ENCODE measurements at places on chromosomes 11 and 22.

DNA sequence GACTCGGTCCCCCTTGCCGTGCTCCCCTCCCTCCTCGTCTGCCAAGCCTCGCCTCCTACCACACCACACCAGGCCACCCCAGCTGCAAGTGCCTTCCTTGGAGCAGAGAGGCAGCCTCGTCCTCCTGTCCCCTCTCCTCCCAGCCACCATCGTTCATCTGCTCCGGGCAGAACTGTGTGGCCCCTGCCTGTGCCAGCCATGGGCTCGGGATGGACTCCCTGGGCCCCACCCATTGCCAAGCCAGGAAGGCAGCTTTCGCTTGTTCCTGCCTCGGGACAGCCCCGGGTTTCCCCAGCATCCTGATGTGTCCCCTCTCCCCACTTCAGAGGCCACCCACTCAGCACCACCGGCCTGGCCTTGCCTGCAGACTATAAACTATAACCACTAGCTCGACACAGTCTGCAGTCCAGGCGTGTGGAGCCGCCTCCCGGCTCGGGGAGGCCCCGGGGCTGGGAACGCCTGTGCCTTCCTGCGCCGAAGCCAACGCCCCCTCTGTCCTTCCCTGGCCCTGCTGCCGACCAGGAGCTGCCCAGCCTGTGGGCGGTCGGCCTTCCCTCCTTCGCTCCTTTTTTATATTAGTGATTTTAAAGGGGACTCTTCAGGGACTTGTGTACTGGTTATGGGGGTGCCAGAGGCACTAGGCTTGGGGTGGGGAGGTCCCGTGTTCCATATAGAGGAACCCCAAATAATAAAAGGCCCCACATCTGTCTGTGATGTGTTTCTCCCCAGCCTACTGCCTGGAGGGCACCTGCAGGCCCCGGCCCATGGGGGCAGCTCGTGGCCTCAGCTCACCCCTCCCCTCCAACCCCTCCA lies 29.8 kb downstream of the CAPN1 start:
- DNase-seq: no peak

DNA sequence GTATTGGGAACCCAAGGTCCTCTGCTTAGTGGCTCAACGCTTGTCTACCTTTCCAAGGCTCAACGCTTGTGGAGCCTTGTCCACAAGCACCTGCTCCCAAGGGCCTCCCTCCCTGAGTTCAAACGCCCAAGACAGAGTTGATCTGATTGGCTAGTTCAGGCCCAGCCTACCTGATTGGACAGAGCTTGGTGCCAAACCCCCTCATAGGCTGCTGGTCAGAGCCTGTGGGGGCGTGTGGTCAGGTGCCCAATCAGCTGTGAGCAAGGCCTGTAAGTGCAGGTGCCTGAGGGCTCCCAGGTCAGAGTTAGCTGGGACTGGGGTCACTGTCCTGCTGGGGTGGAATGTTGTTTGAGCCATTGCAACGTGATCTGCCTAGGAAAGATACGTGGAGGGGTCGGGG lies 16.9 kb upstream of the TMPRSS6 start:
- no peak for DNase-seq

DNA sequence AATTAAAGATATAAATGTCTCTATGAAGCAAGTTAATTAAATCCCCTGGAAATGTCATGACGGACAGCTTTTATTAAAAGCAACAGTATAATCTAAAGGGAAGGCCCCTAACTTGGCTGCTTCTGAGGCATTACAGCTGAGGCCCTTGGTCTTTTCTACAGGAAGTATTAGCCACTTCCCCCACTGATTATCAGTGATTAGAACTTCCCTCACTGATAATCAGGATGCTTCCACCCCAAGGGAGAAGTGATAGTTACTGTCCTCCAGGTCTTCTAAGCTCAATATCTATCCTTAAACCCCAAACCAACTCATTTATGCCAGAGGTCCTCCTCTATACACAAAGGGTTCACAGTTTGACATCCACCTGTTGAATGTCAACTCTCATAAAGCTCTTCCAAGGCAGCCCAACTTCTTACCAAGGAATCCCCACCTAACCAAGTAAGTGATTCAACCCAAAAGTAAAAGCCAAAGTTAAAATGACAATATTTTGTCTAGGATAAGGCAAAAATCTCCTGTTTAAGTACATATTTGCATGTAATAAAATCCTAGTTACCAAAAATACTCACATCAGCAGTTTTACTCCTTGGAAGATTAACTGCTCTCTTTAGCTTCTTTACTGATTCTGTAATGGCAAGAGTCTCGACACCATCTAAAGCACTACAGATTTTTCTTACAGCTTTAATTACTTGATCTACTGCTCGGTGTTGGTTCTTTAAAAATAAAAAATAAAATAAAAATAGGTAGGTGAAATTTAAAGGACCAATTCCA lies 58.6 kb upstream of the RPS13 start:
- DNase-seq: no peak

GRCh38 chr11:102047305-102047924 lies at the start of gene CFAP300:
TSS of gene CFAP300 (plus strand) at chr11:102047437. CDS start at chr11:102047471, 34 bp downstream.
- DNase-seq: peak; percentile 6

DNA sequence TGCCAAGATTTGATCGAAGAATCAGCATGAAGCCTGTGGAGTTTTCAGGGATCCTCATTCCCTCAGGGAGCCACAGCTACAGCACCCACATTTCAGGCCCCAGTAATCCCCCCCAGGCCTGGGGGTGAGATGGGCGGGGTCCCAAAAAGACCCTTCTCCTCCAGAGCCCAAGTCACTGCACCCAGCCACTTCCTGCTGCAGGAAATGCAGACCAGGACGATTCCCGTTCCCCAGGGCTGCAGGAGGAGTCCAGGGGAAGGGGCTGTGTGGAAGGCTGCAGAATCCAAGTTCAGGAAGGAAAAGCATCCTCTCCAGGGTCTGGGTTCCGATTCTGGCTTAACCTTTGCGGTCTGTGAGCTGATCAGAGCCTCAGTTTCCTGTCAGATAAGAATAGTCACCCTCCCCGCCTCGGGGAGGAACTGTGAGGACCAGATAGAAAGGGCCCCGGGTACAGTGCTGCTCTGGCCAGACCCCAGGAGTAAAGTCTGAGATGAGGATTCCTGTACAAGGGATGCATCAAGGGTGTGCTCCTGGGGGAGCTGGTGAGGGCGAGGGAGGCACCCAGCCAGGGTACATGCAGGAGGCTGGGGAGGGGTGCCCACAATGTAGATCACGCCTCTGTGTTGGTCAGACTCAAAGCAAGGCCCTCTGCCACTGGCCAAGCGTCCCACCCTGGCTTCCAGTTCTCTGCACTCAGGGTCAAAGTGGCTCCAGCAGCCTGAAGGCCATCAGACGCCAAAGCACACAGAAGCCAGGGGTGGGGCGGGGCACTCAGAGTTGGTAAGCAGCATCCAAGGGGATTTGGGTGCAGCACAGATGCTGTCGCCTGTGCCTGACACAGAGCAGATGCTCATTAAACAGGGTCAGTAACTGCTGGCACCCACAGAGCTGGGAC lies 30.1 kb upstream of the TP53I11 start:
- DNase-seq: no peak

DNA sequence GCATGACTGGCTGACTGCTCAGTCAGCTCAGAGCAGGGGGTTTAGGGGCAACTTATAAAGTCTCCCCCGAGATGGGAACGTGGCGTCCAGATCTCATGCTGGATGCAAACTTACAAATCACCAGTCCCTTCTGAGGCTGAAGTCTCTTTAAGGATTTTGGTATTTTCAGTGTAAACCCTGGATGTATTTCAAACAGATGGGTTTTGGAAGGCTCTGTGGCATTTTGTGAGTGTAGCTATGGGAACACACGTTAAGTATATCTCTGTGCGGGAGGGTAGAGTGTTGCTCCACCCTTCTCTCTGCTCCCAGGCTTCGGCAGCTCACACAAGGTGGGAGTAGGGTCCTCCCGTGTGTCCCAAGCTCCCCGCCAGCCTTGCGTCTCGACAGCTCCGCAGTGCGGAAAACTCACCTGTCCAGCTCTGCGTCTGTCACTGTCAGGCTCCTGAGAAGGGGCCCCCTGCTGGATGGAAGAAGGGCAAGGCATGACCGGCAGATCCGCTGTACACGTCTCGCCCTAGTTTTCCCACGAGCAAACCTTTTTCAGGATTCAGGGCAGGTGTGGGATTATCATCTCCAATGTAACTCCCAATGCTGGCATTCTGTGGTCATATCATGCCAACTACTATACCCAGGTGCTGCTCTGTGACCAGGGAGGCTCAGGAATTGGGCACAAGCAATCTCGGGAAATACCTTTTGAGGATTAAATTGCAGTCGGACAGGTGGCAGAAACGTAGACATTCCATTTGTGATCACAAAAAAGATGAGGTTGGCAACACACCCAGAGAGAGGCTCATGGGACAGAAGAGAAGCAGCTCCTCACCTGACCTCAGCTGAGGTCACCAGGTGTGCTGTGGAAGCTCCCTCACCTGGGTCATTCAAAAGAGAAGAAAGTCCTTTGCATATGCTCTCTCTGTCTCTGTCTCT lies 313.9 kb upstream of the B3GAT1 start:
- no peak for DNase-seq

- DNase-seq: no peak
Measured at GRCh38 chr22:42433754-42434682, 1.8 kb upstream of the NFAM1 start.

DNA sequence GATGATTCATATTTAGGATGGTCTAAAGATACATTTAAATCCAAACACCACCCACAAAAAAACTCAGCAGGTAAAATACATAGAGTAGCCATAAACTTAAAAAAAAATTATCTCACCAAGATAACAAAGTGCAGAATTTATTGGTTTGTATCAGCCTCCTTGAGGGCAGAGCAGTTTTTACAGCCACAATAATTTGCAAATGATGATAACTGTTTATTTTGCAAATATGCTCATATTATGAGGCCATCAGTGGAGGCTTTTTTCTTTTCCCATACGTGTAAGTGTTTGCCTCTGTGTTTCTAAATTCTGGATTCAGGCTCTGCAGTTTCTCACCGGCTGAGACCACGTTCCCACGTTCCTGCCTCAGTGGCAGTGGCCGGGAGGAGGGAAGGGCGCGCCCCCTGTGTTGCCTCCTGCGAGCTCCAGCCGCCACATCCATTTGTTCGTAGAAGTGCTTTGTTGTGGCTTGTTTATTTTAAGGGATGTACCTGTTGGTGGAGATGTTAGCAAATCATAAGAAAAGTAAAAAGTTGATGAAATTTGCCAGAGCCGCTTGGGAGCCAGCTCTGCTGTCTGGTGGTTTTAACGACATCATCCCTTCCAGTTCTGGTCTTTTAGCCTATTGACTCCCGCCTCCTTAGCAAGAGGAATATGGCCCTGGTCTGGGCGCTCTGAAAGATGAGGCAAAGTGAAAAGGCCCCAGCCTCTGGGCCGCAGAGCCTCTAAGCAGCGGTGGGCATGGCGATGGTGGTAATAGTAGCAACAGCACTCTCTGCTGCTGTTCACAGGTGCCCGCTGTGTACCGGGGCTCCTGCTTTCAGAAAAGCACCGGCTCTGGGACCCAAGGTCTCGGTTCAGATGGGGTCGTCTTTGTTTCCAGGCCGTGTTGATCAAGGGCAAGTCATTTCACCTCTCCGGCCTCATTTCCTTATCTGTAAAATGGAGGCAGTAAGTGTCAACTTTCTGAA lies 66.7 kb upstream of the PPARA start:
- DNase-seq: no peak

- DNase-seq: peak; percentile 3
Measured at GRCh38 chr11:64724863-64725532, 2.0 kb upstream of the NRXN2 start.

DNA sequence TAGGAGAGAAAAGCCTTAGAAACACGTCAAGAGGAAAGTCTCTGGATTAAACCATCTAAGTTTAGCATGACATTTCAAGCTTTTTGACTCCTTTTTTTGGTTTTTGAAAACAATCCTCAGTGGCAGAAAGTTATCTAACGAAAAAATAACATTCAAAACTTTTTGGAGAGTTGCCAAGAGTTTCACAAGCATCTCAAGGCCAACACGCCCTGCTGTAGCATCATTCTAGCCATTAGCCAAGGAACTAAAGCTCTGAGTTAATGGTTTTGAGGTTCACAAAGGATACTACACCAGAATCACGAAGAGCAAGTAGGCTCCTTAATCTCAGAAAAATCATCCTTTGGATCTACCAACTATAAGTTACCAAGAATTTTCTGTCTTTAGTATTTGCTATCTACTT lies 94.8 kb downstream of the PICALM start:
- no peak for DNase-seq

GRCh38 chr11:27501100-27501499 lies 5.5 kb downstream of the LIN7C start:
- DNase-seq: no peak

DNA sequence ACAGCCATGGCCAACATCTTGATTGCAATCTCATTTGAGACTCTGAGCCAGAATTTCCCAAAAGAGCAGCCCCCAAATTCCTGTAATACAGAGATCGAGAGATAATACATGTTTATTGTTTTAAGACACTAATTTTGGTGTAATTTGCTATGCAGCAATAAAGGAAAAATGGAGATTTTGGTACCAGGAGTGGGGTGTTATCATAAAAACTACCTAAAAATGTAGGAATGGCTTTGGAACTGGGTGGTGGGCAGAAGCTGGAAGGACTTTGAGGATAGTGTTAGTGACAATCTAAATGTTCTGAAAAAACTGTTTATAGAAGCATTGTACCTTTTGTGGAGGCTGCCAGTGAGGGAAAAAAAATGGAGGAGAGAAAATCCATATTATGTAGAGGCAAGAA lies 32.4 kb downstream of the C11orf96 start:
- no peak for DNase-seq

- DNase-seq: no peak
Measured at GRCh38 chr11:90229791-90230190, 6.9 kb upstream of the CHORDC1 start.

- DNase-seq: no peak
Measured at GRCh38 chr11:825366-826226, 2.1 kb upstream of the CRACR2B start.

GRCh38 chr11:68345776-68346461 lies 33.5 kb downstream of the LRP5 start:
- no peak for DNase-seq

DNA sequence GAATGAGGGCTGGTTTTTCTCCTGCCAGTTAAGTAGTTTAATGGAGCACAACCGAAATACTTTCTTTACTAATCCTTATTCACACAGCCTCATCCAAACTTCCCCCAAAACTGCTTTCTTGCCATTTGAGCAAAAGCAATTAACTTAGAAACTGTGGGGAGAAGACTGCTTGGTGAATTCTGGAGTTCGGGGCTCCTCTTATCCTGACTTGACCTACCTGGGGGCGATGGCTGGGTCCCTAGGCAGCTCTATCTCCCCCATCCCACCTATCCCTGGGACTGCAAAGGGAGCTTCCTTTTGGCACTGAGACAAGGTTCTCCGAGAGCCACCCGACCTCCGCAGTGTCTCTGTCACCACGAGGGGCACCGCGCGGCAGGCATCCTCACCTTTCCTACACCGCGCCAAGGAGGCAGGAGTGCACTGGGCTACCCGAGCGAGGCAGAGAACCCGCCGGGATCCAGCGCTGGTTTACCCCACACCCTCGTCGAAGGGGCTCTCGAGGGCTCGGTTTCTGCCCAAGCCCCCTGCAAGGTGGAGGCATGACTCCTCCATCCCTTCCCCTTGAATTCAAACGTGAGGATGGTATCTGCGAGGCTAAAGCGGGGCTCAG lies 759 bp downstream of the DESI1 start:
- DNase-seq: peak; percentile 11

DNA sequence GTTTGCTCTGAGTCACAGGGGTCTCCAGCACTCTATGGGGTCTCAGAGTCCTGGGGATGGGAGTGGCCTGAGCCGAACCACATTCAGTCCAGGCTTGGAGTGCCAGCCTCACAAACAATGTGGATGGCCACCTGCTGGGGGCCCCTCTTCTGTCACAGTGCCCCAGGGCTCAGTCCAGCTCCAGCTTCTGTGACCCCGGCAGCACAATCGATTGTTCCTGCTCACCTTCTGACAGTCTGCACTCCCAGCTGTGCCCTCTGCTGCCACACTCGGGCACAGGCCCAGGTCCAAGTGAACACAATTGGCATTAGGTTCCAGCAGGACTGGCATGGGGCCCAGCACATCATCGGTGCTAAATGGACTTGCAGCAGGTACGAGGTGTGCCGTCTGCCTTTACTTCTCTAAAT lies 84.8 kb downstream of the TP53I11 start:
- DNase-seq: no peak
